ENCODE measurements at places on chromosomes 7 and 10.
A peak's percentile ranks its signal among the peaks of the same experiment; 100 is the strongest.

DNA sequence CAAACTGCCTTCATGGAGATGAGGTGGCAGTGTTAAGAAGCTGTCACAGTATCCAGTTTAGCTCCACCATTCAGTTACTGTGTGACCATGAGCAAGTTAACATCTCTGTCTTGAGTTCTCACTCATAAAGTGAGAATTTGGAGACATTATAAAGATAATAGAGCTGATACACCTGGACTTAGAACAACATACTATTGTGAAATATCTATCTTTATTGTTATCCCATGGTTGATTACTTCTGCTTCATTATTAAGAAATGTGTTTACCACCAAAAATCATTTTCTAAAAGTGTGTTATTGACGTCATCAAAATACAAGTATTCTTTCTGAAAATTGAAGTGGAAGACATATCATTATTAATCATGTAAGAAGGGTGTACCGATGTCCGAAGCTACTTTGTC lies 166.9 kb downstream of the SEMA3A start:
- DNase-seq = no peak

DNA sequence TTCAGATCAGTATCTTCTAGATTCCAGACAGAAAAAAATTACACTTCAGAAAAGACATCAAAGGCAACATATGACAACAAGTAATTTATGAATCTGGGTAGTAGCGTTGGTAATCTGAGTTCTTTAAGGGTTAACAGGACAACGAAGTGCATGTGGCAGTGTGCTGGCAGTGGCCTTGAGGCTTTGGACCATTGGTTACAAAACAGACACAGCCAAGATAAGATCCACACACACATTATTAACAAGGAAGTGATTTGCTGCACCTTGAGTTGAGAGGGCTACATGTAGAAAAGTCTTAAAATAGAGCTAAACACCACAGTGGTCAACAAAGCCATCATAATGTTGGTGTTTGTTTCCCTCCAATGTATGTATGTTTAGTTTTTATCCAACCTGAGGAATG lies 40.6 kb downstream of the AKR1D1 start:
- no peak for DNase-seq

DNA sequence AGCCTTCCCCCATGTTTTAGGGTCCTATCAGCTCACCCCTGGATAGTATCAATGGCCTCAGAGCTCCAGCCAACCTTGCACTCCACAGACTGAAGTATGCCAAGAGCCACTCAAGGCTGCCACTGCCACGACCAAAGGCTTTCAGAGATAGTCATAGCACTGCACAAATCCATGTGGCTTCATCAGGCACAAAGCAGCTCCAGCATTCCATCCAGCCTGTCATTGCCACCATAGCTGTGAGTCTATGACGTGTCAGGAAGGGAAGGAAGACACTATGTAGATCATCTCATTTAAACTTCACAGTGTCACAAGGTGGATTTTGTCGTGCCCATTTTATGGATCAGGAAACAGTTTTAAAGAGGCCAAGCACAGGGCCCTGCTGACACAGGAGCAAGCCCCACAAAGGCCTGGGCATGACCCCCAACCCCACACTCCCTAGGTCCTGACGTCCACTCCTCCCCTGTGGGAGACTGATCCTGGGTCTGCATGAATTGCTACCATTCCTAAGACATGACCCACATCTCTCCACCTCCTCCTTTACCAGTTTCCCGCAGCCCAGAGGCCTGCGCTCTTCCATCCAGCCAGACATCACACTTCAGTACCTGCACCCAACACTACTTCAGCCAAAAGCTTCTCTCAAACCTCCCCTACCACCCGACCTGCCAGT lies 119.4 kb downstream of the DIP2C start:
- DNase-seq = no peak

DNA sequence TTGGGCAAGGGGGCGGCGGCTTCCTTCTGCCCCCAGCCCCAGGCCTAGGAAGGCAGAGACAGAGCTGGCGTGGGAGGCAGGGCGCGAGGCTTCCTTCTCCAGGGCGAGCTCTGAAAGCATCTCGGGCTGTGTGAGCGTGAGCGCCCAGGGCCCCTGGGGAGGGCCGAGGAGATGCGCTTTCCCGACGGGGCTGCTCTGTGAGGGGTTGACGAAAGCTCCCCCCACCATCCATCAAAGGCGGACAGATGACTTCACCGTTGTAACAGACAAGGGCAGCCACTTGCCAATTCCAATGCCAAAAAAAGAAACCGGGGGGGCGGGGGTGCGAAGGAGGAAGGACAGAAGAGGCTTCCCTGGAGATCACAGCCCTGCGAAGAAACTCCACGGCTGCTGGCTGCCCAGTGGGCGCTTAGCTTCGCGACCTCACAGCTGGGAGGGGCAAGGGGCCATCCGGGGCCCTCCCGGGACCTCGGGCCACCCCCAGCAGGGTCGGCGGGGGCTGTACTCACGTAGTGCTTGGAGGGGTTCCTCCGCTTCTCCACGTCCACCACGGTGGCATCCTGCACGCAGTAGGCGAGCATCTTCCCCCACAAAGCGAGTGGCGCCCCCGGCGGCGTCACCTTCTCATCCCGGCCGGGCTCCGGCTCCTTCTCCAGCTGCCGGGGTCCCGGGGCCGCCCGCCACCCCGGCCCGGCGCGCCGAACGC lies 537 bp downstream of the SH3PXD2A start:
- DNase-seq = peak; percentile 24

DNA sequence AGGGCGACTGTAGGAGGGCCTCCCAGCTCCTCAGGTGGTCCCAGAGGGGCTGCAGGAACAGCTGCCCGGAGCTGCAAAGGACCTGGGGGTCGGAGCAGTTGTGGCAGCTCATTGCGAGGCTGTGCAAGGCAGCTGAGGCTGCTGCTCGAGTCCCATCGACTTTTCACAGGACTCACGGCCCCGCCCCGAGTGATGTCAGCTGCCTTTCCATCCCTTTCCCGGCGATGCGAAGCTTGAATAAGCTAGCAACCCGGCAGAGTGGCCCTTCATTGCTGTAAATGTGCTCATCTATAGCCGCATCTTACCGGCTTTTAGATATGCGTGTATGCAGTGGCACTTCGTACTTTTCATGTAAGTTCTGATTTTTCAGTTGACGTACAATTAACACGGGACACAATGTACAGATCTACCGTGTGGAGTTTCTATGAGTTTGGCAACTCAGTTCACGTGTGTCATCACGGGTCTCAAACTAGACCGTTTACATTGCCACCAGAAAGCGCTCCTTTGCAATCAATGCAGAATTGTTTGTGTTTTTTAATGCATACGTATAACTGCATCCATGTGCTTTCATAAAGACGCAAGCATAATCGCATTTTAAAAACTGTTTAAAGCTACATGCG lies at the start of gene CH25H:
Gene CH25H (minus strand): TSS at position 137 of the 620 bp plus-strand sequence. CDS start 25 bp downstream, at position 112.
- peak; percentile 59 for DNase-seq

DNA sequence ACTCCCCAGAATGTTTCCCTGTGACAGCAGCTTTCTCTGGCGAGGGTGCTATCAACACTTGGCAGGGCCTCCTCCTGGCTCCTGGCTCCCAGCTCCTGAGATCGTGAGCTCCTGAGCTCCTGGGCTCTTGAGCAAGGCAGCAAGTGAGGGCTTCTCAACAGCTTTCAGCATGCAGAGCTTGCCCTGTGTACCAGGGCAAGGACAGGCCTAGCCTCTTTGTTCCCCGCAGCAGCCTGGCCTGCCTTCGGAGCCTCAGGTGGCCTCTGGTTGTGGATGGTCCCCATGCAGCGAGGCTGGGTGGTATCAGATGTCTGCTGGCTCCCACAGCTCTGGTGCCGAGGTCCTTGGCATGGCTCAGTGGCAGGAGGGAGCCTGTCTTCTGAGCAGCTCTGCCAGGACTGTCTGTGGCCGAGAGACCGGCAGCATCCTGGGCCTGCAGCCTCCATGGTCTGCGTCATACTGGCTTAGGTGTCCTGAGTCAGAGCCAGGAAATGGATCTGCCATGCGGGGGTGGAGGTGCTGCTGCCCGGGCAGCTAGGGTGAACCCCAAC lies 44.2 kb downstream of the ZMIZ1 start:
- no peak for DNase-seq

DNA sequence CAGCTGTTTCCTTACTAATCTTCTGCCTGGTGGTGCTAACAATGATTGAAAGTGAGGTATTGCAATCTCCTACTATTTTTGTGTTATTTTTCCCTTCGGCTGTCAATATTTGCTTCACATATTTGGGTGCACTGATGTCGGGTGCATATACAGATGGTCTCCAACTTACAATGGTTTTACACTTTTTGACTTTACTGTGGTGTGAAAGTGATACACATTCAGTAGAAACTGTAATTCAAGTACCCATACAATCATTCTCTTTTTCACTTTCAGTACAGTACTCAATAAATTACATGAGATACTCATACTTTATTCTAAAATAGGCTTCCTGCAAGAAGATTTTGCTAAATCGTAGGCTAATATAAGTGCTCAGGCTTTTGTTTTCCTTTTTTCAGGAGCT lies 73.2 kb downstream of the RNF216 start:
- no peak for DNase-seq

DNA sequence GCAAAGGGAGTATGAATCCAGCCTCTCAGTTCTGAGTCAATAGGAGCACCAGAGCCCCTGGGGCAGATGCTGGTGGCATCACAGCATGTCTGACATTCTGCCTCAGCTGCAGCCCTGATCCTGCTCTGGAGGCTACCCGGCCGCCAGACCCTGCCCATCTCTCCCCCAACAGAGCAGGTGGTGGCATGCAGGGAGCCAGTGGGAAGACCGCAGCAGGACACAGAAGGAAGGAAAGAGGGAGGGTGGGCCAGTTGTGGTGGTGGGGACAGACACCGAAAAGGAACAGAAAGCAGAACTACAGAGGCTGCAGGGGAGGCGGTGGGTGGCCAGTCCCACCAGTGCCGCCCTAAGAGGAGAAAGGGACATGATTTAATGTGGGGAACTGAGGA lies 35.3 kb downstream of the BLNK start:
- DNase-seq = no peak

DNA sequence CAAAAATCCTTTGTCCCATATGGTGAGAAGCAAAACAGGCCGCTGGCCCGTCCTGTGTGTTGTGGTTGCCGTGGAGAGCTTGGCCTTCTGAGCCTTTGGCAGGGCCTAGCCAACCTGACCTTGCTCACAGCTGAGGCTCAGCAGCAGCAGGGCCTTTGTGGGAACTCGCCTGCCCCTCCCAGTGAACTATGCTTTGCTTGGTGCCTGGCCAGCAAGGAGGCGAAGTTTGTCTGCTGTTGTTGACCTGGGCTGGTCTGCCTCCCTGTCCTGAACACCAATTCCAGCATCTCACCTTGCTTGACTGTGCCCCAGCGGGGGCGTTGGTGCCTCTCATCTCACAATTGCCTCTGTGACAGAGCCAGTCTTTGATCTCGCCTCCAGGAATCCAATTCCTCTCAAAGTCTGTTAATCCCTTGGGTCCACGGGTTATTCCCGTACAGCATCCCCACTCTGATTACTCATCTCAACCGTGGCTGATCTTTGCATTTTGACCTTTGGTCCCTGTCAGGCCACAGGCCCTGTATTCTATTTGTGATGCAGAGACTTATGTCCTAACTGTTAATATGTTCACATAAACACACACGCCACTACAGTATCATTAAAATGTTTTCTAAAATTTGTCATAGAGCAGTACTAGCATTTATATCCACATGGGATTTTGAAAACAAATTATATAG lies 22.6 kb downstream of the EPDR1 start:
- no peak for DNase-seq

GRCh38 chr7:17194656-17195055 lies 103.8 kb upstream of the AHR start:
- DNase-seq = no peak

DNA sequence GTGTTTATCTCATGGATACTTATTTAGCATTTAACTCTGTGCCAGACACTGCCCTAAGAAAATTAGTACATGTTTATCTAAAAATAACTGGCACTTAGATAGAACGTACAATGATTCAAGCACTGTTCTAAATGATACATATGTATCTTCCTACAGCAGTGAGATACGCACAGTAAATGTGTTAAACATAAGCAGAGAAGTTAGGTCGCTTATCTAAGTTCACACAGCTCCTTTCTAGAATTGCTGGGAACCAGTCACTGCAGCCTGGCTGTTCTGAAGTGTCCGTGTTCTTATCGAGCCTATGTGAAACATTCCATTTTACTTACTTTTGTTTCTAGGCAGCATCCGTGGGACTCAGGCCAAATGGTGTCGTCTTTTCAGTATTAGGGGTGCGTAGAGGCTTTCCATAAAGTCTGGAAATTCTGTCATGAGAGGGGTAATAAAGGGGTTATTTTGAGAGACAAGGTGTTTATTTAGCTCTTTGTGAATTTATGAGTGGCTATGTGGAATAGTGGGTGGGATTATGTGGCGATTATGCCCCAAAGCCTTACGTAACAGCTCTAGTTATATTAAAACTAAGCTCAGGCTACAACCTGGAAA lies 186.9 kb downstream of the SND1 start:
- no peak for DNase-seq

Data from inflammatory macrophage treated with lipopolysaccharide for 1 hour (primary cell).